ENCODE measurements at places on chromosomes 7 and 10.

- DNase-seq: no peak
Measured at GRCh38 chr7:64905547-64905946, 2.5 kb downstream of the ZNF273 start.

GRCh38 chr7:50822110-50822509 is 39.4 kb upstream of the GRB10 start:
- DNase-seq: no peak

DNA sequence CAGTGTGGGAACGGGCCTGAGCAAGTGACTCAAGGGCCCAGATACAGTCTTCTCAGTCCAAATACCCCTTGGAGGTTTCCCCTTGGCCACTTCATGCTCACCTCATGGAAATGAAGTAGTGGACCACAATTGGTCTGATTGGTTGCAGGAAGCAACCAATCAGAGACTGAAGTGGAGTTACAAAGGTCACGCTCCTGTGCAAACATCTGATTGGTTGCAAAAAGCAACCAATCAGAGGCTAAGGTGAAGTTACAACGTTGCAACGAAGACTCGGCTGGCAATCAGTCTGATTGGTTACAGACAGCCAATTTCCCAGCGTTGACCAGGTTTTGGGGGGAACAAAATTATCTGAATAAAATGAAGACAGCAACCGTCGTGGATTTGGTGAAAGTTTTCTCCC is 72.5 kb downstream of the CDHR3 start:
- DNase-seq: no peak

DNA sequence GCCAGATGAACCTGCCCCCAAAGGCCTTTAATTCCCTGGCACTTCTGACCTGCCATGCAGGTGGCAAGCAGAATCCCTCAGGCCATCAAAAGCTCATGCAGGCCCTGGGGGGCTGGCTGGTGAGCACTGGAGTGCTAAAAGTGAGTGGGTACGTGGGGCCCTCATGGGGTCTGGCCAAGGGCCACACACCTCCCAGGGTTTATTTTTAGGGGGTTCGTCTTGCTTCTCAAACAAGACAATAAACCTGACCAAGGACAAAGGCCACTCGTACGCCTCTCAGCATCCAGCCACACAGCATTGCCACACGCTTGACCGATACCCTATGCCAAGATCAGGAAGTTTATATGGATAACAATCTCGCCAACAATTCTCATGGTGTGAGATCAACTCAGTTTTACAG is 33.1 kb upstream of the DOCK1 start:
- DNase-seq: no peak

- no peak for DNase-seq
Measured at GRCh38 chr10:13684806-13685482, 98.2 kb downstream of the PRPF18 start.

DNA sequence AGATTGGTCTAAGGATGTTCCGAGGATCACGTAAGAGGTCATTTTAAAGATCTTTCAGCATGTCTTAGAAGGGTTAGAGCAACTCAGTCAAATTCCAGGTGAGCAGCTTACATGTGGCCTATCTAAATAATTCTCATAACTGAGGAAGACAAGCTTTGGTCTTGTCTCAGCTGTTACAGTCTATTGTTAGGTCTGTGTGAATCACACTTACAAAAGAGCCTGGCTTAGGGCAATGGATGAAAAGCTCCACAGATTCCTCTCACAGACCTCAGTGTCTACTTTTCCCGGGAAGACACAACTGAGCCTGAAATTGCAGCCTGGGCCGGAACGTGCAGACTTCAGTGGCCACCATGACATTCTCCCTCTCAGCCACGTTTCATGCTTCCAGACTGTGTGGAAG is 173.1 kb downstream of the INHBA start:
- no peak for DNase-seq

DNA sequence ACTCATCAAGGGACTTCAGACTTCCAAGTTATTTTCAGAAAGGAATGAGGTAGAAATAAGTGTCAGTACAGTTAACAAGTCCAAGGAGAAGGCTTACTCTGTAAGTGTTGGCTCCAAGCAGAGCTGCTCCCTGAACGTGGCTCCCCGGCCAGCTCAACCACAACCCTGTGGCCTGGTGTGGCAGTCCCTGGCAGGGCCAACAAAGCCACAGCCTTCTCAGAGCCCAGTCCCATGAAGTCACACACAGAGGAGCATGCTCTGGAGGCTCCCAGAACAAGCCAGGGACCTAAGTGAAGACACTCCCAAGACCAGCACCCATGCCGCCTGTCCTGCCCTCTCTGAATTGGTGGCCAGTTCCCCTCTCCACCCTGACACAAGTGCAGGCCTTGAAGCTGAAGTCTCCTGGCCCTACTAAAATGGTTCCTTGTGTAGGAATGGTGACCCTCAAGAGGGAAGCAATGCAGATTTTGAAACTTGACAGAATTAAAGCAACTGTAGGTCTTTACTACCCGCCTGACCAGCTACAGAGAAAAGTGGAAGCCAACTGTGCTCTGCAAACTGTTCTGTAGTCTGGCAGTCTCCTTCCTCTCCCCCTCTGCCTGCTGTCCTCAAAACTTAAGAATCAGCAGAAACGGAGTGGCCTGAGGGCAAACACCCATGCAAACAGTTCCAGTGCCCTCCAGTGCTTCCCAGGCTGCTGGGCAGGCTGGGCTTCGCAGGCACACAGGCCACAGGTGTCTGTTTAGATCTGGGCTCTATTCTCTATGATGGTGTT is 51.1 kb downstream of the NOD1 start:
- no peak for DNase-seq

GRCh38 chr7:143492799-143493739 is 15.4 kb downstream of the TAS2R41 start:
- no peak for DNase-seq

GRCh38 chr7:82722946-82723345 is 279.4 kb upstream of the CACNA2D1 start:
- DNase-seq: no peak

DNA sequence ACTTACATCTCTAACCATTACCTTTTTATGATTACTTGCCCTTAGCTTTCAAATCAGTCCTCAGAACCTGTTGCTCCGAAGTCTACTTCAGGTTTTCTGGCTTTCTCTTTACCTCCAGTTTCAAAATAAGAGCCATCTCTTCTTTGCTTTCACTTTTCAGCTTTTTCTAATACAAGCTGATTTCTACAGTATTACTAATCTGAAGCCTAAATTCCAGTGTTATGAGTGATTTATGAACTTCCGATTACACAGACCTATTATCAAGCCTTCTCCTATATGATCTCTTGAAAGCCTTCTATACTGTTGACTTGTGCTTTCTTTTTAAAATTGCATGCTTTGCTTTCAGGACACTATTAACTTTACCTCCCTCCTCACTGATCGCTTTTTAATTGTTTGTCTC is 1307.8 kb upstream of the CELF2 start:
- no peak for DNase-seq

DNA sequence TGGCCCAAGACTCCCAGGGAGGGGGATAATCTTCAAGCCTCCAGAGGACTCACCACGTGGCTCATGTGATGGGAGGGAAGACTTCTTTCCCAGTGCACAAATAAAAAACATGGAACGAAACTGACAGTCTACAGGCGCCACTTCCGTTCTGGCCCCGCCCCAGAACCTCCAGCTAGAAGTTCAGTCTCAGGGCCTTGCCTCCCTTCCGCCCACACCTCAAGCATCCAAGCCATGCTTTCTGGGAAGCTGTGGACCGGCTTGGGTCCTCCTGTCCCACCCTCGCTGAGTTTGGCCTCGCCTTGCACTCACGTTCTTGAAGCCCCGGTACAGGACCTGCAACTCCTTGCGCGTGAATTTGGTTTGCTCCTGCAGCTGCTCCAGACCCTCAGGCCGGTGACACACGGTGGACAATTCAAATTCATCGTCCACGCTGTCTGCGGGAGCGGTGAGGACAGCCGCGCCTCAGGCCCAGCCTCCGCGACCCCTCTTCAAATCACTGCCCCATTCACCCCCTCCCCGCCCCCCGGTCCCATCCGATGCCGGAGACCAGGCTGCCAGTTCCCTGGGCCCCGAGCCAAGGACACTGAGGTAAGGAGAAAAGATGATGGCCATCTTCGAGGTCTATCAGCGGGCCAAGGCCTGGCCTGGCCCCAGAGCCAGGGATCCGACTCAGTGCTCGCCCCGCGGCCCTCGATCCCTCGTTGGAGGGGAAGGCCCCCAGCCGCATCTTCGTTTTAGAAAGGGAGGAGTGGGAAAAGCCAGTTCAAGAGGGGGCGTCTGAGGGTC is 10.7 kb upstream of the OGA start:
- no peak for DNase-seq

GRCh38 chr7:46791188-46791587 is 790.7 kb downstream of the TNS3 start:
- DNase-seq: no peak

- no peak for DNase-seq
Measured at GRCh38 chr7:115292381-115292780, 370.5 kb downstream of the MDFIC start.

- DNase-seq: no peak
Measured at GRCh38 chr10:13117841-13118783, 18.1 kb downstream of the OPTN start.

GRCh38 chr10:132810807-132811700 is 25.1 kb upstream of the NKX6-2 start:
- no peak for DNase-seq

DNA sequence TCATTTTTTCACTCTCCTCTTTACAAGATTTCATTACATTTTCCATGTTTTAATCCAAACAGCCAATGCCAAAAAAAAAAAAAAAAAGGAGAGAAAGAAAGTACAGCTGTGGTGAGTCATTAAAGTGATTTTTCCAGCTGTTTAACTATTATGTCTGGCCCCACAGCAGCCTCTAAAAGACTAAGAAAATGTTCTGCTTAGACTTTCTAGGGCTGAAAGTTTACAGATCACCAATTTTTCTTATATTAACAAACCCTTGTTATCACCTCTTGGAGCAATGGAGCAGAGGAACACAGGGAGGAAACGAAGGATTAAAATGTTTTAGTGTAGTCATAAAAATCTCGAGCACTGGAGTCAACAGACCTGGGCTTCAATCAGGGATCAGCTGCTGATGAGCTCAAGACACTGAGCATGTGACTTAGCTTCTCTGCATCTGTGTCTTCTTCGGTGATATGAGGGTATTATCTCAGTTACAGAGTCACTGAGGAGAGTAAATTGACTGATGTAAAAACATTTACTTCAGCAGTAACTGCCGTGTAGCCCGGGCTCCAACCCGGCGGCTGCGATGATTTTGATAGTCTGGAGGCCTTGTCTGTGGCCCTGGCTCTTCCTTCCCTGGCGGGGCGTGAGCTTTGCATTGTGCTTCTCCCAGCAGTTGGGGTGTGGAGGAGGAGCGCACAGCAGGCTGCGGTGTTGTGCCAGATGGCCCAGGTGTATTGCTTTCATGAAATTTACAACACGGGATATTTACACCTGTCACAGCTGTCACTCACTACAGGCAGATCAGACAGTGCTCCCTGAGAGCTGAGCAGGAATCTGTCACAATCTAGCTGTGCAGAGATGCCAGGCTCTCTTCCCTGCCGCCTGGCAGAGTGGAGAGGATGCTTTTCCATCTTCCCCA is 298.3 kb upstream of the FZD8 start:
- no peak for DNase-seq

GRCh38 chr7:104149822-104150221 is 58.0 kb downstream of the ORC5 start:
- DNase-seq: no peak

Data from stimulated activated CD4-positive, alpha-beta T cell treated with anti-CD3 and anti-CD28 coated beads, Interleukin-12 subunit alpha, Interleukin-12 subunit beta, amount 100 ng/mL, for 4 hours (primary cell).